ENCODE measurements at places on chromosomes 11 and 22. TPM values are rescaled to one million over a fixed set of nuclear protein-coding genes. Genes with fewer than 3 reads are reported as not detected.

The CHRM4 gene
- total RNA-seq: 0.27 TPM

The TECTA gene
- 0.18 TPM for total RNA-seq

The KIRREL3 gene
- total RNA-seq: not detected

The GPHA2 gene
- total RNA-seq: not detected

The MOV10L1 gene
- total RNA-seq: not detected

The LYVE1 gene
- not detected for total RNA-seq

The PGA4 gene
- total RNA-seq: not detected

The LRRC75B gene
- total RNA-seq: 2.2 TPM

The MUC5AC gene
- total RNA-seq: not detected

The TEX54 gene
- 0.77 TPM for total RNA-seq

The RIBC2 gene
- total RNA-seq: 14.0 TPM

The CWF19L2 gene
- total RNA-seq: 17.3 TPM

The CCDC87 gene
- total RNA-seq: 0.07 TPM

The AIFM3 gene
- total RNA-seq: 0.41 TPM

The TSPAN18 gene
- 24.6 TPM for total RNA-seq

The TENM4 gene
- total RNA-seq: not detected

The SLC1A2 gene
- total RNA-seq: not detected

The KRTAP5-9 gene
- total RNA-seq: 0.18 TPM

The KDM4F gene
- total RNA-seq: not detected

The KRTAP5-1 gene
- not detected for total RNA-seq

The CASP1 gene
- total RNA-seq: 52.8 TPM

The GUCD1 gene
- 131 TPM for total RNA-seq

The CHRDL2 gene
- total RNA-seq: not detected

The CARD16 gene
- total RNA-seq: 65.3 TPM

The PATE2 gene
- total RNA-seq: not detected

The FREY1 gene
- 4.4 TPM for total RNA-seq

The KREMEN1 gene
- total RNA-seq: 0.23 TPM

The APOA5 gene
- not detected for total RNA-seq

The PPP1R14B gene
- total RNA-seq: 144 TPM

The SPDYC gene
- total RNA-seq: not detected

The CHST1 gene
- total RNA-seq: not detected

The ART5 gene
- total RNA-seq: not detected

The NLRP6 gene
- total RNA-seq: 2.4 TPM

The NAALAD2 gene
- not detected for total RNA-seq

The VPREB3 gene
- total RNA-seq: not detected

The RHBDD3 gene
- total RNA-seq: 37.3 TPM

The HTR3B gene
- not detected for total RNA-seq

The BRSK2 gene
- total RNA-seq: 0.09 TPM

The OR52E8 gene
- not detected for total RNA-seq

The SORL1 gene
- 110 TPM for total RNA-seq

The C2CD2L gene
- 29.9 TPM for total RNA-seq

The MOGAT2 gene
- not detected for total RNA-seq

The PIH1D2 gene
- total RNA-seq: 0.59 TPM

The ZFPL1 gene
- 29.5 TPM for total RNA-seq

Data from T-helper 2 cell treated with Interferon-gamma antibody and Interleukin-4, amounts not matched to agents 100 ng/mL and 5 ng/mL, for 36 hours (primary cell).